ENCODE measurements at places on chromosomes 6 and 20.

- DNase-seq = peak; percentile 42
Observed at GRCh38 chr6:134174672-134175531, 122.5 kb upstream of the SLC2A12 start.

GRCh38 chr6:150249261-150249660, 106.4 kb downstream of the PPP1R14C start:
- DNase-seq = no peak

- no peak for DNase-seq
Observed at GRCh38 chr6:137975188-137975940, 108.3 kb downstream of the TNFAIP3 start.

- DNase-seq = no peak
Observed at GRCh38 chr6:39319621-39320362, 2.7 kb downstream of the KCNK16 start.

- no peak for DNase-seq
Observed at GRCh38 chr20:48051794-48052474, 266.7 kb upstream of the SULF2 start.

- DNase-seq = no peak
Observed at GRCh38 chr20:21101453-21101931, 4.7 kb downstream of the LINC00237 start.

- DNase-seq = no peak
Observed at GRCh38 chr6:143055891-143056290, 4.8 kb upstream of the AIG1 start.

Measured in cortex of kidney (tissue), 1 donor.